ENCODE measurements at places on chromosomes 1 and 21.

DNA sequence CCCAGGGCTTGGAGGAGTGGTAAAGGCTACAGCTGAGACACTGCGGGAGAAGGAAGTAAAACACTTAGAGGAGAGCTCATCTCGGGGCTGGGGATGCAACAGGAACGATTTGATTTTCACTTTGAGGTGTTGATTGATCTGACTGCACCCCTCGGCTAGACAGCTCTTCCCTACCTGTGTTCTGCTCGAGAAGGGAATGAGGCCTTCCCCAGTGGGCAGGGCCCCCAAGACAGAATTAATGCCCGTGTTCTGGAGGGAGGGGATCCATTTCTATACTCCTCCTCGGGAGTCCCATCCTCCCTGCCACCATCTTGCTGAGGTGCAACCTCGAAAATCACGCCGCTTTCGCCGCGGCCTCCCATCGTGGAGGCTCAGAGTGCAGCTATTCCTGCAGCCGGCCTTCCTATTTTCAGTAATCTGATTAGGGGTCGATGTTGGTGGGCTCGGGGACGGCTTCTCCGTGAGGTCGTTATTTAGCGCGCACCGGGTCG is 2.4 kb downstream of the ATP2B4 start:
- DNase-seq: no peak

DNA sequence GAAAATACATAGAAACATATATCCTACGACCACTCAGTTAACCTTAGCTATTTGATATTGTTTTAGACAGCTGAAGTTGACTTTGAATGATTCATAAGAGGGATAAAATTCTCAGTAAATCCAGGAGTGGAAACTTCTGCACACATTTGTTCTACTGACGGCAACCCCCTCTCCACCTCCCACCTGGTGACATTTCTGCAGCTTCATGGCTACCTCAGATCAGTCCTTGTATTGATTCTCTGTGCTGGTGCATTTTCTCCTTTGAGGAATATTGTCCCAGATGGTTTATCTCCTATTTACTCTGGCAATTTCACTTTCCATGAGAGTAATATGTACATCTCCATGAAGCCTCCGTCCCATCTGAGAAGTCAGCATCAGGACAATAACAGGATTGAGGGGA is 57.7 kb upstream of the COA6 start:
- no peak for DNase-seq

DNA sequence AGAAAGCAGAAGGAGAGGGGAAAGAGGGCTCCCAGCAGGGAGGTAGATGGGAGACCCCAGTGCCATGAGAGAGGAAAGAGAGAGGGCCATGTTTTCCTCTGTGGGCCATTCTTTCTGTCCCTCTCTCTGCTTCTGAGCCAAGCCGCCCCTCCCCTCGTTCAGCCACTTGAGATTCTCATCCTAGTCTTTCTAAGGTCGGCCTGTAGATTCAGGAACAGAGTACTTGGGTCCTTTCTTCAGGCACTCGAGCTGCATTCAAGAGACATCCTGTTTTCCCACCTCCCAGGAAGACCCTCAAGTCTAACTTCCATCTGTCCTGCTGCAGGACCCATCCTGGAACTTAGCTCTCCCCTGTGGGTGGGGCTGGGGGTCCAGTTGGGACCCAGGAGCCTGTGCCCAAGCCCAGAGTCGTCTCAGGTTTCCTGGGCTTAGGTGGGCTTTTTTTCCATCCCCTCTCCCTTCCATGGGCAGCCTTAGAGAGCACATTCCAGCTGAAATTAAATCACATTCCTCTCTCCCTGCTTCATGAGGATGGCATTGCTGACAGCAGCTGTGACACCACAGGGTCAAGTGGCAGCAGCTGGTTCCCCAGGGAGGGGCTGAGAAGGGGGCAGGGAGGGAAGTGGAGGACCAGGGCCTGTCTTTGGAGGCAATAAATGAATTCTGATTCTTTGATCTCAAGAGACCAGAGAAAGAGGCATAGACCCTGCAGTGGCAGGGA is 13.0 kb downstream of the NES start:
- DNase-seq: no peak

DNA sequence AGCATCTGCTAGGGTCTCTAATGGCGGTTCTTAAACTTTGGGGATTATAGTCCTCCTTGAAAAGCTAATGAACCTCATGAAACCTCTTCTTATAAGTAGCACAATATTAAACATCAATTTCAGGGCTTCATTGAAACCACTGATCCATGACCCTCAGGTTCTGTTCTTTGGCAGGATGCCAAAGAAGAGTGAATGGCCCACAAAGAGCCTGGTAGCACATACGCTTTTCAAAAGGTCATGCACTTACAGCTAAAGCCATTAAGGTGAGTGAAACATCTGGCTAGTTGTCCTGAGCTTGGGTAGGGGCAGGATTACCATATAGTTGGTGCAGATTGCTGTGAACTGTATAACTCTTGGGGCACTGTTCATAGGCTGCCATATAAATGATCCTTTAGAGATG is 42.3 kb downstream of the MDM4 start:
- no peak for DNase-seq

Data from RWPE1 (cell line).